ENCODE measurements at places on chromosomes 2 and 18.
A peak's percentile ranks its signal among the peaks of the same experiment; 100 is the strongest.

DNA sequence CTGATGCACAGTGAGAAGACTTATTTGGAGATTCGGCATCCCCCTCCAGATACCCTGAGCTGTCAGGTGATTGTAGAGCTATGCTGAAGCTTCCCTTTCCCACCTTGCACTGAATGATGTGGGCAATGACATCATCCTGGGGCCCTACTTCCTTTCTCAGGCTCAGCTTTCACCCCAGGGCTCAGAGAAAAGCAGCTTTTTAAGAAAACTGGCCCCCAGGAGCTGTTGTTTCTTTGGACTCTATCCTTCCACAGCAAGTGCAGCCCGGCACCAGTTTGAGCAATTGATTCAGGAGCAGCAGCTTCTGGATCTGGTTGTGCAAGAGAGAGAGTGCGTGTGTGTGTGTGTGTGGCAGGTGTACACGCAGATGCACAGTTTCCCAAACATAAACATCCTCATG, 251.3 kb downstream of the ANAPC1 start:
- no peak for DNase-seq

DNA sequence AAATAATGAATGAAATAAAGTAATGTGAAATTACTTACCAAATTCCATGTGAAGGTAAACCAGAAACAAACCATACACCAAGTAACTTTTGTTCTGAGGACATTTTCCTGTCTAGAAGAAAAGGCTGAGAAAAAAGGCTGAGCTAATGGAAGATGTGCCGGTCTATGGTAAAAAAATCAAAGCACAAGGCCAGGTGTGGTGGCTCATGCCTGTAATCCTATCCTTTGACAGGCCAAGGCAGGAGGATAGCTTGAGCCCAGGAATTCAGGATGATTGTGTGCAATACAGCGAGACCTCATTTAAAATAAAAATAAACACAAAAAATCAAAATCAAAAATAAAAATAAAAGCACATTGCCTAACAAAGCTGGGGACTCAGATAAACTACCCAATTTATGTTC, 6.7 kb downstream of the ORC4 start:
- DNase-seq: no peak

- no peak for DNase-seq
These were observed 401.4 kb downstream of the ALK start for GRCh38 chr2:29520001-29520400.

DNA sequence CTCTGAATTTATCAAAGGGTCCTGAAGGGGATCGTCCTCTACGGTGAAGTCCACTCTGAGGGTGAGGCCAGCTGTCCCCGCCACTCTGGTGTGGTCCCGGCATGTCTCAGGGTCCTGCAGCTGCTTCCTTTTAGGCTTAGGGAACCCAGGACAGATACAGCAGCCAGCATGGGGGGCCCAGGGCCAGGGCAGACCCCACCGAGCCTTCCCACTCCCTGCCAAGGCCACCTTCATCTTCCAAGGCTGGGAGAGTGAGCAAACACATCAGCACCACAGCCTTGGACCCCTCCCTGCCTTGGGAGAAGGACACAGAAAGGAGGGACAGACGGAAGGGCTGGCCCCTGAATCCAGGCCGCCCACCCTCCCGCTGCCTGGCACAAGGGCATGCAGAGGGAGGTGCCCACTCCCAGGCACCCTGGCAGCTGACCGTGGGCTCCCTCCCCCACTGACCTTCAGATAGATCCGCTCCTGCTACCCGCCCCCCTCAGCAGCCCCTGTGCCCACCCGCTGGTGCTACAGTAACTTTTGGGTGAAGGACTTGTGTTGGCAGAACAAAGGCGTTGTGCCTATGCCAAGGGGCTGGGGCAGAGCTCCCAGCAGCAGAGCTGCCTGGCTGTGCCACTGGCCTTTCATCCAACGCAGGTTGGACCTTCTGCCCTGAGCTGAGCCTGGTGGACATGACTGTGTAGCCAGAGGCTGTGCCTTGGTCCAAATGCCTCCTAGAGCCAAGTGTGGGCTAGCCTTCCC, 7.6 kb downstream of the CYP26B1 start:
- no peak for DNase-seq

DNA sequence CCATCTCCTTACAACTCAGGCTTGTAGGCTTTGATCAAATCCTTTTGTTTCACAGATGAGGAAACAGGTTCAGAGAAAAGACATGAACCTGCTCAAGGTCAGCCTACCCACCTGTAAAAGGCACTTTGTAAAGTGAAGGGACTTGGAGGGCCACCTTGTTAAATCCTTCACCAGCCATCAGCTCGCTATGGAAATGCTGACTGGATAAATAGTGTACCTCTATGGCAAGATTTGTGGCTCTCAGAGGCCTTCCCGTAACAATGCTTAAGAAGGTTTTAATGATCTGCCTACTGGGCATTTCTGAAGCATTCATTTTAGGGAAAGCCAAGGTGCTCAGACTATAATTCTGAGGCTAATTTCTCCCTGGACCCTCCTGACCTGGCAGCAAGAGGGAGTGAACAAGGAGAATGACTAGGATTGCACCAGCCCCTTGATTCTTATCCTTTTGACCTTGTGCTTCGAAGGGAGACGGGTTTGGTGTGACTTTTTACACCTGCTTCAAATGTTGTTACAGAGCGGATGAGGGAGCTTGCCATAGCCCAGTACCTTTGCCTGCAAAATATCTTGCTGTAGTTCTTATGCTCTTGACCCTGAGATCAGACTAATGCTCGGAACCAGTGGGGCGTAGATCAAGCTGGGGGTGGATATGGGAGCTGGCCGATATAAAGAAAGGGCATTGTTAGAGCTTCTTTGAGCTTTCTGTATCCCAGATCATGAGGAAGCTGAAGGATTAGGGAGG, 90.9 kb upstream of the CXCR4 start:
- DNase-seq: no peak

GRCh38 chr2:27683390-27684071, 19.8 kb downstream of the SLC4A1AP start:
- DNase-seq: peak; percentile 22

- no peak for DNase-seq
These were observed 19.1 kb downstream of the CTLA4 start for GRCh38 chr2:203886661-203887151.

GRCh38 chr2:106840818-106841217, 45.1 kb downstream of the ST6GAL2 start:
- DNase-seq: no peak

DNA sequence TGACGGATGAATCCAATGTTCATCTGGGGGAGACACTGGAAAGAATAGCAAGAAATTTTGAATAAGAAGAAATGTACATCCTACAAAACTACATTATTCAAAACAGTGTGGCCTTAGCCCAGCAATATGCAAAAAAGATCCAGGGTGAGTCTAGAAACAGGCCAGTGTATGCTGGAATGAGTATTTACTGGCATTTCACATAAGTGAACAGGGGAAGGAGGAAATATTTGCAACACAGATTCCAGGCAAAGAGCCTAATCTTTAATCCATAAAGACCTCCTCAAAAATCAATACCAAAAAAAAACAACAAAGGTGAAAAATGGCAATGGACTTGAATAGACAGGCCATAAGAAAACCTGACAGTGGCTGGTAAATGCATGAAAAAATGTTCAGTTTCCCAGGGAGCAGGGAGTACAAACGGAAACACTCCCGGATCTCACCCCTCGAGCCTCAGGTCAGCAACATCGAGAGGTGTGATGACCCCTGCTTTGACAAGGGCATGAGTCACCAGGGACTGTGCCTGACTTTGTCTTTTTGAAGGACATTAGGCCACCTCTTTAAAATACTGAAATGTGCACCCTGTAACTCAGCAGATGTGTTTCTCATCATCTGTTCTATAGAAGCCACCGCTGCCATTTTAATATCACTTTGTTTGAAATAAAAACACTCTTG, 12.7 kb upstream of the GPC1 start:
- no peak for DNase-seq

Measured in H54 (cell line).